Myometrial cell (primary cell): ENCODE measurements at places on chromosomes 4 and X. TPM values are rescaled to one million over a fixed set of nuclear protein-coding genes. Genes with fewer than 3 reads are reported as not detected.

The IGSF1 gene
- not detected in 2 replicates for total RNA-seq

The RIPPLY1 gene
- total RNA-seq, result not detected in 2 replicates

The HPSE gene
- under 0.01 and 1.4 TPM in 2 replicates for total RNA-seq

The KLHL2 gene
- 6.9 and 7.3 TPM in 2 replicates for total RNA-seq

The LDOC1 gene
- total RNA-seq, result 15.2 and 24.8 TPM in 2 replicates

The GRIA3 gene
- total RNA-seq, result 1.1 TPM in 1 of 2 replicates, not detected in the other

The NPY2R gene
- not detected in 2 replicates for total RNA-seq

The BEX1 gene
- 1.8 and 3.7 TPM in 2 replicates for total RNA-seq

The FOXP3 gene
- not detected in 2 replicates for total RNA-seq

The KLHL15 gene
- total RNA-seq, result 4.0 and 5.3 TPM in 2 replicates

The TBC1D14 gene
- total RNA-seq, result 29.4 and 31.7 TPM in 2 replicates

The SRPK3 gene
- 0.35 TPM in 1 of 2 replicates, not detected in the other for total RNA-seq
